ENCODE measurements at places on chromosomes 1 and 21. TPM values are rescaled to one million over a fixed set of nuclear protein-coding genes. Genes with fewer than 3 reads are reported as not detected.

SLC30A2 gene
- not detected for total RNA-seq

FCRL1 gene
- total RNA-seq: not detected

ECM1 gene
- total RNA-seq: 1.0 TPM

ANKRD45 gene
- total RNA-seq: 0.20 TPM

ITGB3BP gene
- 50.0 TPM for total RNA-seq

DIP2A gene
- 70.4 TPM for total RNA-seq

All from activated CD8-positive, alpha-beta memory T cell treated with anti-CD3 and anti-CD28 coated beads, Interleukin-2, amount 10 ng/mL, durations not matched to agents 7 days and 5 days (primary cell).